Astrocyte of the cerebellum (primary cell): ENCODE measurements at places on chromosomes 6 and 20.

DNA sequence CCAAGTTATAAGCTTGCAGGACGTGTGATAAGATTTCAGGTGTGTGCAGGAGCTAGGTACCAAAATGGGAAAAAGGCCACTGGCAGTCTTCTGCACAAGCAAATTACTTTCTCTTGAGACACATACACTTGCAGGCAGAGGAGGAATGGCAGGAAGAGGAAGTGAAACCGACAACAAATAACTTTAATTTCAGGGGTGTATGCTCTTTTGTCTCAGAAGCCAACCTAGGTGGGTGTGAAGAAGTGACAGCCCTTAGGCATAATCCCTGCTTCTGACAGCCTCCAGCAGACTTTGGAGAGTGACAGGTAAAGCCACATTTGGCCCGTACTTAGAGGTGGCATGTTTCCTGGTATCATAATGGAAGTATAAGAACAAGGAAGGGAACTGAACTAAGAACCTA is 118.8 kb upstream of the TRAF3IP2 start:
- DNase-seq = no peak

- no peak for DNase-seq
These were observed 1.2 kb upstream of the SPATS1 start for GRCh38 chr6:44341095-44341890.

DNA sequence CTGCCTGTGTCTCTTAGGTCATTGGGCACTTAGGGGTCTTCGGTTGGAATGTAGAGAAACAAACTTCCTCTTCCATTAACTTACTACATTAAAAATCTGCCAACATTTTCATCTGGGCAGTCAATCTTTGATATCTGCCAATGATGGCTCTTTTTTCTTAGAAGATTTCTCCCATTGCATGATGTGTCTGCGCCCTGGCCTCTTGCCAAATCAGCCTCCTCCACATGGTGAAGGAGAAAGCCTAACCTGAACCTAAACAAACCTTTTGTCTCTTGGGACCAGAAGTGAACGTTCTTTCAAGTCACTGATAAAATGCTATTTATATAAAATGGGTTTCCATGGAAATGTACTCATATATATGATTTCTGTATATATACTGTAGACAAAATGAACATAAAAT is 998.9 kb upstream of the GJE1 start:
- DNase-seq = no peak

- DNase-seq = no peak
These were observed 397 bp downstream of the WDR27 start for GRCh38 chr6:169701311-169701953.

DNA sequence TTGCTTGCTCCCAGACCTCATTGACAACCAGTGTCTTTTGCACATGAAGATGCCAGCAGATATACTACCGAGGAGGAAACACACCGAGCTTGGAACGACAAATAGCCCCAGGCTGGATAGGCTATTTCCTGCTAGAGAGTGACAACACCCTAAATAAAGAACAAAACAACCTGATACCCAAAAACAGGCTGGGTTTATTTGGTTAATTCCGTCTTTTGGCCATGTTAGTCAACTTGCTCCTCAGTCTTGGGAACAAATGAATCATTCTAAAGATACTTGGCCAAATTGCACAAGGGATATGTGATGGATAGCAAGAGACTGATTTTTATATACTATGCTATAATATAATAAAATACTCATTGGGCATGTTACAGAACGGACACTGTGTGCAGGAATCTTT is 11.5 kb upstream of the MUC22 start:
- no peak for DNase-seq

GRCh38 chr20:1015181-1015580 is 13.1 kb upstream of the RSPO4 start:
- DNase-seq = no peak

DNA sequence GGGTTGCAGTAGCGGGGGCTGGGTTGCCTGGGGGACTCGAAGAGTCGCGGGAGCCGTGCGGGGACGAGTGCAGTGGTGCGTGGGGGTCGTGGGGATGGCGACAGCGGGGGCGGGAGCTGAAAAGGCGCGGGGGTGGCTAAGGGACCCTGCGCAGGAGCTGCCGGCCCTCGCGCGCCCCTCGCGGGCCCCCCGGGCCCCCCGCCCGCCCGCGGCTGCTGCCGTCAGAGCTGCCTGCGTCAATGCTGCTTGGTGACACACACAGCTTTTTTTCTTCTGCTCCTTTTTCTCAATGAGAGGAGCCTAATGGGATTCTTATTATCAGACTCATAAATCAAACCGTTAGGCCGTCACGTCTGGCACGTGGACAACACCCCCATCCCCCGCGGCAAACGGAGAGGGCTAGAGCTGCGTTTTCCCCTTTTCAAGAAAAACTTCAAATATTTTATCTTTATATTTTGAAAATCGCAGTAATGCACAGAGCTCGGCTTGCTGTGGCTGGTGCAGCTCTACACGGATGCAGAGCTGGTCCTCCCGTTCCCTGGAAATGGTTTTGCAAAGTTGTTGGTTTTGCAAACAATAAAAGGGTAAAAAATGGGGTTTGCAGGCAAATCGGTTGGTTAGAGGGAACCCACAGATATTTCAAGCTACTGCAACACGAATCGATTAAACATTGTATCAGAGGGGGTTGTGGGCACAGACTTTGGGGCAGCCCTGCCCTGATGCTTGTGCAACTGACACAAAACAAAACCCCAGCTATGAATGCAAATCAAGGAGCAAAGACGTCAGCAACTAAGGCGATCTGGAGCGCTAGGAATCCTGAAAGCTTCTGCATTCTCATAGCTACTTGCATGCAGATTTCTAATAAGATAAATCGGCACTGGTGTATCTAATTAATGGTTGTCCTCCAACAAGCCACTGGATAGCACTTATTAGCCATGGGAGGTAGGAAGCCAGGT is 161.4 kb downstream of the TBXT start:
- peak; percentile 74 for DNase-seq

DNA sequence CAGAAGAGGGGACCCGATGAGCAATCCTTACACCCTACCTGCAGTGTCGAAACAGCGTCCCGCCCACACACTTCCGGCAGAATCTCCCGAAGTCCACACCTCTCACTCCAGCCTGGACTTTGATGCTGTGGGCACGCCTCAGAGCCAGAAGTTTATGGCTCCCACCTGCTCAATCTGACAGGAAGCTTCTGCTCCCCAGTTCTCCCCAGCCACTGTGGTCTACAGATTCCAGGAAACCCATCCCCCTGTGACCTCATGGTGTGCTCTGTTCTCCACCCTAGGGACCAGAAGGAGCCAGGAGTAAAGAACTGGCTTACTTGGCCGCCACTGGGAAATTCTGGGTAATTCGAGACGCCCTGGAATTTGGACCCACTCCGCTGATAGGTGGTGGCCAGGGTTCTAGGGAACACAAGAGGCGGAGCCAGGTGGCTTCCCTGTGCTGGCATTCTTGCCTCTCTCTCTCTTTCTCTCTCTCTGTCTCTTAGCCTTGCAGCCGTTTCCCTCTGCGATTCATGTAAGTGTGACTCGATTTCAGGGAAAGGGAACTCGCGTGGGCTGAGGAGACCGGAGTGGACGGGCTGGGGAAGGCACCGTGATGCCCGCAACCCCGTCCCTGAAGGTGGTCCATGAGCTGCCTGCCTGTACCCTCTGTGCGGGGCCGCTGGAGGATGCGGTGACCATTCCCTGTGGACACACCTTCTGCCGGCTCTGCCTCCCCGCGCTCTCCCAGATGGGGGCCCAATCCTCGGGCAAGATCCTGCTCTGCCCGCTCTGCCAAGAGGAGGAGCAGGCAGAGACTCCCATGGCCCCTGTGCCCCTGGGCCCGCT is at the start of gene TRIM15:
TRIM15 (plus strand) TSS at position 457 of the 828 bp plus-strand sequence; CDS start at position 596, 139 bp downstream.
- no peak for DNase-seq

- DNase-seq = no peak
These were observed 7.0 kb downstream of the PNPLA1 start for GRCh38 chr6:36276581-36277536.

- no peak for DNase-seq
These were observed 586 bp upstream of the NQO2 start for GRCh38 chr6:2998998-2999617.

DNA sequence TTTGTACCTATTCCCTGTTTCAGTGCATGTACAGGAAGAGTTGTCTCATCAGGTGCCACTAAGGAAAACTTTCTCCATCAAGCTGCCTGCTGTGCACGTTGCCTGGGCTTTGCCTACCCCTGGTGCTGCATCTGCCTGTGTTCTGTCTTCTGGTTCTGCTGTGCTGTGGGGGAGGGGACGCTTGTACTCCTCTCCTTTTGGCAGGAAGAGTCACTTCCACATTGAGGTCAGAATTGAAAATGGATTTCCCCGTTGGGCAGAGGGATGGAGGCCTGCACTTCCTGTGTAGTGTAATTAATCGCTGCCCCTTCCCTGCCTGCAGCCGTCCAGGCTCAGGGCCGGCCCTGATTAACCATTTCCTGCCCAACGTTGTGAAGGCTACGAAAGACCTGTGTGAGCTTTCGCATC is 153.3 kb downstream of the SCML4 start:
- DNase-seq = no peak

- no peak for DNase-seq
These were observed 1076.7 kb downstream of the KIF16B start for GRCh38 chr20:15496501-15497039.

GRCh38 chr6:134381959-134382358 is 64.0 kb upstream of the SGK1 start:
- DNase-seq = no peak

- DNase-seq = no peak
These were observed 279.7 kb downstream of the LAMA2 start for GRCh38 chr6:129162605-129163004.

- no peak for DNase-seq
These were observed 18.9 kb downstream of the COL20A1 start for GRCh38 chr20:63311833-63312243.

DNA sequence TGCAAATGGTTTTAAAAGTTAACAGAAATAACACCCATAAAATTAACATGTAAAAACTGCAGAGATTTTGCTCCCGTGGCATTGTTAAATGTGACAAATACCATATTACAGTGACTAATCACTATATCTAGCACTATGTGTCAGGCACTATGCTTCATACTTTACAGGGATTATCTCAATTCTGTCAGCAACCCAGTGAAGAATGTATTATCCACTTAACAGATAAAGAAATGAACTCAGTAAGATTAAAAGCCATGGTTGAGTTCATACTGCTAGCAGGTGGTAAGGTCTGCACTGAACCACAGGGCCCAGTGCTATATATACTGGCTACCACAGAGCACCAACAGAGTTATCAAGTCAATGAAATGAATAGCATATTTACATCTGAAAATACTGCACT is 65.4 kb downstream of the RWDD2A start:
- no peak for DNase-seq

GRCh38 chr20:52291109-52291508 is 99.5 kb upstream of the ZFP64 start:
- DNase-seq = no peak

- no peak for DNase-seq
These were observed 343.0 kb upstream of the ZFP64 start for GRCh38 chr20:52534616-52535015.

- no peak for DNase-seq
These were observed 14.3 kb upstream of the MRAP2 start for GRCh38 chr6:84019141-84019841.

- DNase-seq = no peak
These were observed 14.4 kb upstream of the HLA-DQA1 start for GRCh38 chr6:32622545-32623401.

- peak; percentile 31 for DNase-seq
These were observed 26.3 kb downstream of the HECA start for GRCh38 chr6:139161169-139161568.

- peak; percentile 51 for DNase-seq
These were observed 138.5 kb downstream of the UST start for GRCh38 chr6:148885136-148885865.

DNA sequence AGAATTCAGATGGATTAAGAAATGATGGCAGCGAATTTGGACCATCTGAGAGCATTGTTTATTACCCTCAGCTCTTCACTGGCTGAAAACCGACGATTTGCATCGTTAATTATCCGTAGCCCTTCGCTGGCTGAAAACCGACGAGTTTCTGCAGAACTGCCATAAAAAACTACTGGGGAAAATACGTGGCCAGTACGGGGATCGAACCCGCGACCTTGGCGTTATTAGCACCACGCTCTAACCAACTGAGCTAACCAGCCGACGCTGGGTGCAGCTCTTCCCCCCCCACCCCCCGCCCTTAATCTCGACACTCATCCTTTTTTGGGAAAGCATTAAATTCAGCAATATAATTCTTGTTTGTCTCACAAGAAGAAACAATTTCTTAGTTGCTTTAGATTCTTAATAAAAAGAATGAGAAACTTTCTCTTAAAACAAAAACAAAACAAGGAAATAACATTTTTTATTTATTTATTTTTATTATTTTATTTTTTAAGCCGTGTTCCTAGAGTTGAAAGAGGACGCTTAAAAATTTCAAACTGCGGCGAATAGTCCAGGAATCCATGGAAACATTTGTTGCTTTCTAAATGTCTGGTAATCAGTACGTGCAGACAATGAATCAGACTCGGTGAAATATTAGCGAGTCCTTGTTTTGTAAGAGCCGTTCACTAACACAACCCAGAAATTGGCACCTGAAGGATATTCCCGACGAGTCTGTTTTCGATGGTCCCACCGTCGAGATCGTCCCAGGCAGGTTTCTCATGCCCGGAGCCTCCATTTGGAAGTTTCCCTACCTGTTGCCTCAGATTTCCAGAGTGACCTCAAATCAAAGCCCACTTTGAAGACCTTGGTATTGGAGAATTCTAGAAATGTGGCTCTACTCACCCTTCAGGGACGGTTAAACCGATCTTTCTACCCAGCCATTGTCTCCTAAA is 27.8 kb downstream of the PRSS16 start:
- DNase-seq = no peak

- peak; percentile 12 for DNase-seq
These were observed 1.9 kb downstream of the SLC32A1 start for GRCh38 chr20:38725931-38726803.

- no peak for DNase-seq
These were observed 96.4 kb upstream of the FOXC1 start for GRCh38 chr6:1513215-1513780.

DNA sequence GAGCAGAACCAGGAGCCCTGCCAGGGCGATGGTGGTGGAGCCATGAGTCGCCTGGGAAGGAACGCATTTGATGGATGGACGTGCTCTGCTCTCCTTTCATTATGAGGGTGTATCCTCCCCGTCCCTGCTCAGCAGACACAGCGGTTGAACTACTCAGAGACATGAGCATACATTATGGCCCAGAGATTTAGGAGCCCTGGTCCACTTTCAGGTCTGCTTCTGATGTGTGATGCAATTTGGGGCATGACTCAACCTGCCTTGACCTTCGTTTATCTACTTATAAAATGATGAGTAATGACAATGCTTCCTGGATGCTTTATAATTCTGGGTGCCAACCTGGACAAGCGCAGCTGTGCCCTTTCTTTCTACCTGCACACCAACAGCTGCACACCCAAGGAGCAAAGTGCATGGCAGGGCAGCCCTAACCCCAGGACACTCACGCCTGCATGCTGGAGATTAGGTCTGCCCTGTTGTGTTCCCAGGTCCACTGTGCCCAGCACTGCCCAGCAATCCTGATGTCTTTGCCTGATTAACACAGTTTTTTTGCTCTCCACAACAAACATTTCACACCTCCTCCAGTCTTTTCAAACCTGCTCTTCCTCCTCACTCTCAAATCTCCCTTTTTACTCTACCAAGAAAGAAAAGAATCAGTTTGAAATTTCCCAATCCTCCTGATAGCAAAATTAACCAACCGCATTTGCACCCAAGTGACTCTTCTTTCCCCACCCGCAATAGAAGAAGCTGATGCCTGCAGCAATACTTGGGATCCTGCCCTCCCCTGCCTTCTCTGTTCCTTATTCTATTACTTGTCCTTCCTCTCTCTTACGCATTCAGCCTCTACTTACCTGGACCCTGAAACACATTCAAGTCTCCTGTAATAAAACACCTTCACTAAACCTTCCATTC is 81.2 kb downstream of the EZR start:
- DNase-seq = no peak

GRCh38 chr6:151448623-151449022 is 3.3 kb downstream of the RMND1 start:
- no peak for DNase-seq
